Stimulated activated CD4-positive, alpha-beta T cell treated with anti-CD3 and anti-CD28 coated beads, Interleukin-2, amount 100 ng/mL, for 24 hours (primary cell): ENCODE measurements at places on chromosomes 7 and 10.

- no peak for DNase-seq
Observed at GRCh38 chr7:53048638-53049037, 13.2 kb downstream of the POM121L12 start.

DNA sequence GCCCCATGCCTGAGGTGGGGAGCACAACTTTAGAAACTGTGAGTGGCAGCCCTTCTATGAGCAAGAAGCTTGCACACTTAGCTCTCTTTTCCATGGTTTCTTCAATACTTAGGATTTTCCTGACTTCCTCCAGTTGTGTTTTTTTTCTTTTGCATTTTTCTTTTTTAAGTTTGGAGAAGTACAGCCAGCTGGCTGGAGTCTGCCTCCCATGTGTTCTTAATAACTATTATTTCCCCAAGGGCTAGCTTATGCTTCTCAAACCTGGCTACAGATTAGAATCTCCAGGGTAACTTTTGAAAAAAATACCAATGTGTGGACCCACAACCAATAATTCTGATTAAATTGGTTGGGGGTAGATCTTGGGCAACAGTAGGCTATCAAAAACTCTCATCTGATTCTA lies 37.4 kb upstream of the MEOX2 start:
- DNase-seq, result no peak

- no peak for DNase-seq
Observed at GRCh38 chr7:108618056-108618455, 48.4 kb downstream of the DNAJB9 start.

GRCh38 chr7:131765575-131765974 lies 209.1 kb upstream of the PODXL start:
- DNase-seq, result no peak

- DNase-seq, result no peak
Observed at GRCh38 chr10:90344226-90344625, 513.6 kb downstream of the HTR7 start.

- DNase-seq, result no peak
Observed at GRCh38 chr7:94205529-94205928, 189.2 kb upstream of the COL1A2 start.
